Stimulated activated CD8-positive, alpha-beta memory T cell treated with anti-CD3 and anti-CD28 coated beads, Interleukin-12 subunit alpha, Interleukin-12 subunit beta, amount 100 ng/mL, for 4 hours (primary cell): ENCODE measurements at places on chromosomes 5 and 9.

GRCh38 chr5:90866333-90866732 lies 307.7 kb downstream of the ADGRV1 start:
- DNase-seq = no peak

DNA sequence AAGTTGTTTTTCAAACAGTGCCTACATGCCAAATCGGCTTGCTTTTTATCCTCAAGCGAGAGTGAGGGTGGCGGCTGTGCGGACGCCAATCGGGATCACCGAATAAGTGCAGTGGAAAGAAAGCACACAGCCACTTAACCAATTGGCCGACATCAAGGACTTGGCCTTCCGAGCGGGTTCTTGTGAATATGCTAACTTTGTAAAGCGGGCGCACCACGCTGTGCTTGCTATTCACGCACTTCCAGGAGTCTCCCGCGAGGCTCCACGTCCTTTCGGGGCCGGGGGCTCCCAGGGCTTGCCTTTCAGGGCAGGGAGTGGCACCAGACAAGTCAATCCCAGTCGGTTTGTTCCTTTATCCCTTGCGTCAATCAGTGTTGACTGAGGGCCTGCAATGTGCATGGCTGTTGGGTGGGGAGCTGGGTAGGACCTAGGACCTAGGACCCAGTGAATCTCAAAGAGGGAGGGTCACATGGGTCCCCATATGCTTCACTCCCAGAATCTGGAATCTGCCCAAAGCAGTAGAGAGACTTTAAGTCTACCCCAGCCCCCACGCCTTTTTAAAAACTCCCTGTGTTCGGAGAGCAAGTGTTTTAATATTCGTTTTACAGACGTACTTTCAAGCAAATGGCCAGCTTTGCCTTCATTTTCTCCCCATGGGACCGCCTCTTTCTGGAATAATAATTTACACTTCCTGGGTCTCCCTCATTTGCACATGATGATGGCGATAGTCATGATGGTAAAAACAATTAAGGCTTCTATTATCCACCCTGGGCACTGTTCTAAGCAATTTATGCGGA lies 2.0 kb upstream of the GCNT4 start:
- DNase-seq = no peak

DNA sequence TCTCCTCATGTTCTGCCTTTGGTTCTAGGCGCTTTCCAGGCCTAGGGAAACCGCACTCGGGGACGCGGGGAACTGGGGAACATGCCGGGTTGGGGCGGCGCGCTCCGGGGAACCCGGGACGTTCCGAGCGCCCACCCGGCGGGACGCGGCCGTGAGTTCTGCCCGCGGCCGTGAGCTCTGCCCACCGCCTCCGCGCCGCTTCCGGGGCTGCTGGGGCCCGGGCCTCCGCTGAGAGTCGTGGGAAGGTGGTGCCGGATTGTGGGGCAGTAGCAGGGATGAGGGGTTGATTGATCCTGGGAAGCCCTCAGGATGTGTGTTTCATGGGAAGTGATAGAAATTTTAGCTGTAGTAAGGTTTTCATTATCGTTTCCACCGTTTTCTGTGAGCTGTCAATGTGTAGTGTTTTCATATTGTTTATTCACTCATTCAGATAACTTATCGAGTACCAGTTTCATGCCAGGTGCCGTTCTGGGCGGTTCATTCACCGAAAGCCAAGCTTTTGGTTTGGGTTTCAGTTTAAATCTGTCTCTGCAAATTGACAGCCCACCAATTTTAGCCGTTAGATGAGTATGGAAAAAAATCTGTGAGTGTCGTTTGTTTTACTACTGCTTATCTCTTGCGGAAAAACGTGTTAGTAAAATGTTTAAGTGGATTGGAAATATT lies 657 bp downstream of the MTRR start:
- DNase-seq = no peak

DNA sequence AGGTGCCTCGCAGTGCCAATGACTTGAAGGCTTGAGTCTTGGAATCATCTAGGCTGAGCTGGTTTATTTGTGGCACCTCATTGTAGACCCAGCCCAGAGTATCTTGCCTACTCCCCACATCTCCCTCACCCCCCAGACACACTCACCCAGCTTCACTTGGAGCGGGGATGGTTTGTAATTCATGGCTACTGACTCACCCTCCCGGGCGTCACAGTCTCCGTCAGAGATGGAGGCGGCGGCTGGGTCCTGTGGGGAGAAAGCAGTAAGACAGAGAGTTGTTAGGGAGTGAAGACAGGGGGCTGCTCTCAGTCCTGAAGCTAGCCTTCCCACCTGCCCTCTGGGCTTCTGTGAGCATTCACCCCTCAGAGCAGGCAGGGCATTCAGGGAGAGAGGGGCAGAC lies 29.0 kb upstream of the MYORG start:
- no peak for DNase-seq

DNA sequence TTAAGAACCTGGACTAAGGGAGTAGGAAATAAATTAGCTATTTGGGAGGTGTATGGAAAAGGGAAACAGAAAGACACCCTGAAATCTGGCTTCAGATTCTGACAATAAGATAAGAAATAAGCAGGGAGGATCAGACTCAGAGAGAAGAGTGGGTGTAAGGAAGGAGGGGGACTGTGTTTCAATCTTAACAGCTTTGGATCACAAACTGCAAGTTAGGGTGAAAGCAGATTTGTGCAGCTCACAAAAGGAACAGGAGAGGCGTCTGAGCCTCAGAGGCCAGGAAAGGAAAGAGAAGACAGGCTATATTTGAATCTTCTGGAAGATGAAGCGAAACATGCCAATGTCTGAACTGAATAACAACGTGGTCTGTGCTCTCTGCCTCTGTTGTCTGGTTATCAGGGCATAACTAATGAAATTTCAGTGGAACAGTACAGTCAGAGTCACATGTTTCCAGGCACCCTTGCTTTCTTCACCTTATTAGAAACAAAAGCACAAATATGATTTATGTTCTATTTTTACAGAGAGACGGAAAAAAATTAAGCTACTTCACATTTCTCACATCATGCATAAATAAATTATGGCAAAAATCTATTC lies 26.6 kb downstream of the SGTB start:
- DNase-seq = no peak

DNA sequence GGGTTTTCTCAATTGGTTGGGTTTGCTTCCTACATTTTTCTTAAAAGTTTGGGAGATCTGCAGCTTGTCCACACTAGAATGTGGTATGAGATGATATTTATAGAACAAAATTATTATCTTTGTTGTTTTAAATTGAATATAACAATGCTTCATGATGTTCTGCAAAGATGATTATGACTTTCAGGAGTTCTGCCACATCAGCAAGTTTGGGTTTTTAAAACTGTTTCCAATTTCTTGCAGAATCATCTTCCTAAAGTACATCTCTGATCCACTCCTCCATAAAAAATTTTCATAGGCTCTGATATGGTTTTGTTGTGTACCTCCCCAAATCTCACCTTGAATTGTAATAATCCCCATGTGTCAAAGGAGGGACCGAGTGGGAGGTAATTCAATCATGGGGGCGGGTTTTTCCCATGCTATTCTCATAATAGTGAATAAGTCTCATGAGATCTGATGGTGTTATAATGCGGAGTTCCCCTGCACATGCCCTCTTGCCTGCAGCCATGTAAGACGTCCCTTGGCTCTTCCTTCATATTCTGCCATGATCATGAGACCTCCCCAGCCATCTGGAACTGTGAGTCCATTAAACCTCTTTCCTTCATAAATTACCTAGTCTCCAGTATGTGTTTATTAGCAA lies 119.1 kb upstream of the PTGER4 start:
- DNase-seq = no peak

DNA sequence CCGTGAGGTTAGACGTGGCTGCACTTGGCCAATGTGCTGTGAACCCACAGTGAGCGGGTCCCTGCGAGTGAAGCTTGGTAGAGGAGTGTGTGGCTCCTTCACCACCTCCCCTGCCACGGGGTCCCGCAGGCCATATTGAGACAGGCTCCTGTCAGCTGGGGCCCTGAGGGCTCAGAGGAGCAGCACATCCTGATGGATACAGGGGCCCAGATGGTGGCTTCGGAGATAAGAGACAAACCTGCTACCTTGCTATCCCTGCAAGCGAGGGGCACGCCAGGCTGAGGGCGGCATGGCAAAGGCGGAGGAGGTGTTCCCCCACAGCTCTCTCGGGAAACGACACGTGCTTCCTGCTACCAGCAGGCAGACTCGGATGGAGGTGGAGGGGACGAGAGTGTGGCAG lies 33.1 kb downstream of the SLC6A3 start:
- DNase-seq = no peak

- DNase-seq = no peak
These were observed 134.5 kb downstream of the FRMD3 start for GRCh38 chr9:83403527-83404238.

- no peak for DNase-seq
These were observed 225.8 kb downstream of the ADAMTSL1 start for GRCh38 chr9:18699764-18700163.

DNA sequence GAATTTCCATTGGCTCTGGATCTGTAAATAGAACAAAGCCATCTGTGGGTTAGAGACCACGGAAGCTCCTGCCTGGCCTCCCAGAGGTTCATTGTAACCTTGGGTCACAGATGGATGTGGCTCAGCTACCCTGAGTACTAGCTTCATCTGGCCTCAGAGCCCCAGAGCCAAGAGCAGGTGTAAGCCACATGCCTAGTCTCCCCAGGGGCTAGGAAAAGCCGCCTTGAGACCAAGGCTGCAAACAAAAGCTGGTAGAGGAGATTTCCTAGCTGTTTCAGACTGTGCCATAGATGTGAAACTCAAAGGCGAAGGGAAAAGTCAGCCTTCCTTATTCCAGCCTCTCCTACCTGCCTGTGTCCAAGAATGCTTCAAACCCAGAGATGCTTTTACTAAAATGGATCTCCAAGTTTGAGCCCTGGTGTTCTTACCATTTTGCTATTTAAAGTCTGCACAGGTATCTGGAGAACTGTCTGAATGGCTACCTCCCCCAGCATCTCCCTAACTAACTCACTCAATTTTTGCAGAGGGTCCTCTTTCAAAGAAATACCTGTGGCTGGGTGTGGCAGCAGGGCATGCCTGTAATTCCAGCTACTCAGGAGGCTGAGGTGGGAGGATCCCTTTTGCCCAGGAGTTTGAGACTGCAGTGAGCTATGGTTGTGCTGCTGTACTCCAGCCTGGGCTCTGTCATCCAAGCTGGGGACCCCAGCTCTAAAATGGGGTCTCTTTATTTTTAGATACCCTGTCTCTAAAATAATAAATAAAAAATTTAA lies 42.3 kb upstream of the MAP1B start:
- DNase-seq = no peak

DNA sequence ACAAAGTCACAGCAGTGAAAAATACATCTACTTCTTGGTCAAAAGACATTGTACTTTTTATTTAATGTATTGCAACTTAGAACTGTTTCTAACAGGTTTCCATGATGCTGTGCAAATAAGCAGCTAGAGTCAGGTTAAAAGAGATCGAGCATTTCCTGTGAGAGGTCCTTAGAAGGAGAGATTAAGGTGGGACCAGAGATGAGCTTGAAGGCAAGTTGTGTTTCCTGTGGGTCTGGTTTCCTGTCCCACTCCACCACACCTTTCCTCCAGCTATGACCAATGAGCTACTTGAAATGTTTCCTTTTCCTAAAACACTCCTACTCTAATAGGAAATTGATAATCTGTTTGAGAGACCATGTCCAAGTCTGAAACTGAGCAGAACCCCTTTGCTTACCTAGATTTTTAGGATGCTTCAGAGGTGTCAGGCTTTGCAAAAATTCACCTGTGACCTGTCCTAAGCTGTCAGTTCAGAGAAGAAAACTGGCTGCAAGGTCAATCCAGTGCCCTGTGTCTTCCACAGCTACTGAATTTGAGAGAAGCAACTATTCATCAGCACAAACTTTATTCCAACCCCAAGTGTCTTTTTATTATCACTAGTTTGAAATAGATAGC lies 13.1 kb upstream of the RLN1 start:
- no peak for DNase-seq

DNA sequence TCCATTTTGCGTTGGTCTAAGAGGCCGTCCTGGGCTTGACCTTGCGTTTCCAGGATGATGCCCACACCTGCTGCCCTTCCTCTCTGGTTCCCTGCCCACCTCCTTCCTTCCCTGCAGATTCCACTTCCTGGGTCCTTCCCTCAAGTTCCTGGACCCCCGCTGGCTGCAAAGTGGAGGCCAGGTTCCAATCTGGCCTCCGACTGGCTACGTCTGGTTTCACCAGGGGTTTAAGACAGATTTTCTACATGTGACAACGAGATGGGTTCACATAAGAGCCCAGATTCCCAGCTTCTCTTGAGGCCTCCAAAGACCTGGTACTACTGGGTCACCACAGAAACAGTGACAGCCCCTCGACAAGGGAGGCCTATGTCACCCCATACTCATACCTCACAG lies 2.1 kb downstream of the MGAT4B start:
- no peak for DNase-seq

- no peak for DNase-seq
These were observed 492.2 kb upstream of the ADAMTS16 start for GRCh38 chr5:4647955-4648354.

GRCh38 chr5:95298651-95299050 lies 13.8 kb upstream of the MCTP1 start:
- DNase-seq = no peak

- no peak for DNase-seq
These were observed 114.9 kb downstream of the HOMER1 start for GRCh38 chr5:79399046-79399445.

GRCh38 chr5:40552981-40553380 lies 126.7 kb upstream of the PTGER4 start:
- DNase-seq = no peak
